Activated CD4-positive, alpha-beta T cell treated with anti-CD3 and anti-CD28 coated beads, Interleukin-2, amount 50 U/mL, for 1 hour (primary cell): ENCODE measurements at places on chromosomes 2 and 18.

GRCh38 chr2:222751238-222751637 is 79.8 kb downstream of the MOGAT1 start:
- DNase-seq: no peak

- DNase-seq: no peak
Observed at GRCh38 chr2:88180605-88181240, 10.6 kb downstream of the THNSL2 start.

DNA sequence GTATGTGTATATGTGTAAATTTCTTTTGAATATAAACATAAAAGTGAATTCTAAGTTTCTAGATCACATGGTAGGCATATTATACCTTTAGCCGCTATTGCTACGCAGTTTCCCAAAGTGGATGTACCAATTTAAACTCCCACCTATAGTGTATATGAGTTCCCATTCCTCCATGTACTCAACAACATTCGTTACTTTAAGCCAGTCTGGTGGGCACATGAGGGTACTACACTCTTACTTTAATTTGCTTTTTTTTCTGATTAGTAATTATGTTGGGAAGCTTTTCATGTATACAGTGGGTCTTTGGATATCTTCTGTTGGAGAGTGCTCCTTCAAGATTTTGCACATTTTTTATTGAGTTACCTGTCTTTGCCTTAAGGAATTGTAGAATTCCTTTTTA is 683.8 kb downstream of the ERBB4 start:
- DNase-seq: no peak

DNA sequence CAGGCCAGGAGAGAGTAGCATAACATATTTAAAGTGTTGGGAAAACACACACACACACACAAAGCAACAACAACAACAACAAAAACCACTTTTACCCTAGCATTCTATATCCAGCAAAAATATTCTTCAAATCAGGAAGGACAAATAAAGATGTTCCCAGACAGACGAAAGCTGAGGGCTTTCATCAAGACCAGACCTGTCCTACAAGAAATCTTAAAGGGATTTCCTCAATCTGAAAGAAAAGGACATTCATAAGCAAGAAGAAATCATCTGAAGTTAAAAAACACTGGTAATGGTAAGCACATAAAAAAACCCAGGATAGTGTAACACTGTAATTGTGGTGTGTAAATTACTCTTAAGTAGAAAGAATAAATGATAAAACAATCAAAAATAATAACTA is 22.7 kb upstream of the BAZ2B start:
- DNase-seq: no peak
